ENCODE measurements at places on chromosomes 1 and 21. TPM values are rescaled to one million over a fixed set of nuclear protein-coding genes. Genes with fewer than 3 reads are reported as not detected.

- ATAC-seq: peak; percentile 23
Measured at GRCh38 chr21:36965720-36966065, 776 bp downstream of the HLCS start.

Gene CYP4A11
- total RNA-seq: not detected

DNA sequence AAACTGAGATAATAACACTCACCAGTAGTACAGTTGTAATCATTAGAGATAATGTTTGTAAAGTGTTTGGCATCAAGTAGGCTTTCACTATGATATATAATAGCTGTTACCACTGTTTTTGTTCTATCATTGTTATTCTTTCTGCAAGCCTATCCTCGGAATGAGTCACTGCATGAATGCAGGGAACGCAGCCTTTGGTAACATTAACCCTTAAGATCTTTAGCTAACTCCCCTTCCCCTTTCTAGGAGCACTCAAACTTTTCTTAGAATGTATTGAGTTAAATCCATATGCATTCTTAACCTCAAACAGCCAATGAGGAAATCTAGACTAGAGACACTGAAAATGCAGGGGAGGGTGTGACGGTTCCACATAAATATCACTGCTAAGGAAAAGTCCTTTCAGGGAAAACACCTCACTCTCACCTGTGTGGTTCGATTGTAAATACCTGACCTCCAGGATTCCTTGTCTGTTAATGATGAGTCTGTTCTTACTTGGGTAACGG, 467.3 kb downstream of the SETD4 start:
- no peak for ATAC-seq

- peak; percentile 81 for ATAC-seq
Measured at GRCh38 chr1:169546087-169546995, 39.9 kb downstream of the F5 start.

DNA sequence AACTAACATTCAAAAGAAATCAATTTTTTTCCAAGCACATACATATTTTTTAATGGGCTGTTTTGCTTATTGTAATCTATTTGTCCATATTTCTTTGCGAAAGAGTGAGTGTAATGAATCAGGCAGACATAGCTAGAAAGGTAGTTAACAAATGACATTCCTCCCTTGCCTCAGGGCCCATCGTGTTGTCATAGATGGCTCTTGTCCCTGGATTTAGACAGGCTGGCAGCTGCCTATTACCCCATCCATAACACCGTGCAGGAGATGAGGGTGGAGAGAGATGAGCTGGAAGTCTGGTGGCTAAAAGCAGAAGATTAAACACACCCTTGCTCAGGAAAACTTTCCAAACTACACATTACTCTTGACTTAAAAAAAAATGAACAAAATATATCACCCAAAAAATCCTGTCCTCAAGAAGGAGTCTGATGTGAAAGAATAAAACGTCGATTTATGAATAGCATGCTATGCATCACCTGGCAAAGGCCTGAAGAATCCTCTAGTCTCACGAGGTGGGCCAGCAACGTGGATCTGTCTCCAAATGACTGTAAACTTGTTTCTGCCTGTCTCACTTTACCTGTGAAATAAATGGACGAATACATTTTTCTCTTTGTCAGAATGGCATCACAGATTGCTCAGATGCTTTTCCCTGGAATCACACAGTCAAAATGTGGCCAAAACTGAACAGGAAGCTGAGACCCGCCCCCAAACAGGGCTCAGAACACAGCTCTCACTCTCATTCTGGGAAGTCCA, 55.7 kb downstream of the C21orf91 start:
- no peak for ATAC-seq

Gene RAB7B
- total RNA-seq: 2.4 TPM

Gene SMIM1
- total RNA-seq: 8.4 TPM

Gene CA6
- total RNA-seq: not detected

DNA sequence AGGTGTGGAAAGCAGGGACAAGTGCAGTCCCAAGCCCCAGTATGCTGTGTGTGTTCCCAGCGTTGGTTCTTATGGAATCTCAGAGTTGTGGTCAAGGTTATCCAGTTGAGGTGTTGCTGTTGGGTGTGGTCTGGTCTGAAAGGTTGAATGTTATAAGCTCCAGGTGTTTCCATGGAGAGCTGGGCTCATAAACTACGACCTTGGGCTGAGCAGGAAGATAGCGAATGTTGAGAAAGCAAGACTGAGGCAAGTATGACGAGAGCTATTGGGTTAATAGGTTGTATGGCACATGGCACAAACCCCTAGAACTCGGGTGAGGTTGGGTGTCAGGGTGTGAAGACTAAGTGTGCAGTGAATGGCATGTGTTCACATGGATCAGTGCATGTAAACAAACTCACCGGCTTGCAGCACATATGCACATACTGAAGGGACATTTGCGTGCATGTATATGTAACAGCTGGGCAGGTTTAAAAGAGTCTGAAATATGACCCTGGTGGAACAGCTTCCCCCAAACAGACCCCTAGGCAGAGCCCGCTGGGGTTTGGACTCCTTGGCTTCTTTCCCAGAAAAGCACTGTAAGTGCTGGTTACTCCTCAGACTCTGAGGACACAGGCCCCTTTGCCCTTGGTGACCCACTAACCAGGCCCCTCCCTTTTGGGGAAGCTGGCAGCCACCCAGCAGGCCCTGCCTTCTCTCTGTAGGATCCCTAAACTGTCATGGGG, 117.5 kb downstream of the NAV1 start:
- no peak for ATAC-seq

Gene LAMB3
- total RNA-seq: 11.6 TPM

GRCh38 chr21:35323947-35324346, 274.8 kb upstream of the RUNX1 start:
- peak; percentile 80 for ATAC-seq

- no peak for ATAC-seq
Measured at GRCh38 chr1:34898330-34898761, 31.1 kb downstream of the DLGAP3 start.

DNA sequence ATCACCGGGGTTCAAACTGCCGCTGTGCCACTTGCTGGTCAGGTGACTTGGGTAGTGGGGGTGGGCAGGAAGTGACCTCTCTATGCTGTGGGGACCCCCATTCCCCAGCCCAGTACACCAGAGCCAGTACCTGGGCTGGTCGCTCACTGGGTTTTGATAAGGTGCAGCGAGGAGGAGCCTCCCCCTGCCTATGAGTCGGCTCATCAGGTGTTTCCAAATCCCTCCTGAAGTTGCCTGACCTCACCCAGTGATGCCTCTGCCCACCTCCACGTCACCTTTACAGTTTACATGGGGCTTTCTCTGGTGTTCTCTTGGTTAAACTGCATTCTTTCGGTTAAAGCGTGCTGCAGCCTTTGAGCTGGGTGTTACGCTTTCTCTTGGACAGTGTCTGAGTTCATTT, 58.2 kb downstream of the ARHGEF10L start:
- ATAC-seq: no peak

- ATAC-seq: peak; percentile 35
Measured at GRCh38 chr1:46622344-46622743, 5.7 kb upstream of the MOB3C start.

DNA sequence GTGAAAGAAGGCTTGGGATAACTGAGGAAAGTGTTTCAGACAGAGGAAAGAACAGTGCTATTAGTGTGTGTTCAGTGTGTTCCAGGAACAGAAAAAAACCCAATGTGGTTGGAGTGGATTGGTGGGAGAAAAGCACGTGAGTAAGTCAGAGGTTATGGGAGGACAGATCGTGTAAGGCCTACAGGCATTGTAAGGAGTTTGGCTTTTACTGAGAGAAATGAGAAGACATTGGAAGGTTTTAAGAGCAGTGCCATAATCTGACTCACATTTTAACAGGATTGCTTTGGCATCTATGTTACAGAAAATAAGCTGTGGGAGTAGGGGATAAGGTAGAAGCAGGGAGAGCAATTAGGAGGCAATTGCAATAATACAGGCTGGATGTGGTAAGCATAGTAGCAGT, 4.8 kb downstream of the ARPC5 start:
- no peak for ATAC-seq

DNA sequence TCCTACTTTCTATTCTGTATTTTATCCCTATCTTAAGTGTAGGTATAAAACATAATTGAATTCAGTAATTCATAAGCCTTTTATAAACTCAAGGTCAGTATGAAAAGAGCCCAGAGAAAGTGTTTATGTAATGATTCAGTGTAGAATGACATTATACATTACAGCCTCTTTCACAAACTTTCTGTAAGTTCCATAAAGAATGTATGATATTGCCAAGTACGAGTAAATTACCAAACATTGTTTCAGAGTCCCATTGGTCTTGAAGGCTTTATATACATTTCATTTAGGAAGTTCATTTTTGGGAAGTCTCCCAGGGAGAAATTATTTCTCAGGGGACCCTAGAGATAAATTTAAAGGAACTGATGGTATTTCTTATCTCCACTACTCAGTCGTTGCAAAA, 37.8 kb upstream of the VAMP3 start:
- no peak for ATAC-seq

GRCh38 chr21:29236201-29236600, 62.5 kb upstream of the BACH1 start:
- ATAC-seq: no peak

Gene SPRR2F
- not detected for total RNA-seq

Gene TCHH
- total RNA-seq: 0.16 TPM

Gene PODN
- 60.4 TPM for total RNA-seq

- ATAC-seq: no peak
Measured at GRCh38 chr1:100009458-100009857, 39.7 kb downstream of the SLC35A3 start.

DNA sequence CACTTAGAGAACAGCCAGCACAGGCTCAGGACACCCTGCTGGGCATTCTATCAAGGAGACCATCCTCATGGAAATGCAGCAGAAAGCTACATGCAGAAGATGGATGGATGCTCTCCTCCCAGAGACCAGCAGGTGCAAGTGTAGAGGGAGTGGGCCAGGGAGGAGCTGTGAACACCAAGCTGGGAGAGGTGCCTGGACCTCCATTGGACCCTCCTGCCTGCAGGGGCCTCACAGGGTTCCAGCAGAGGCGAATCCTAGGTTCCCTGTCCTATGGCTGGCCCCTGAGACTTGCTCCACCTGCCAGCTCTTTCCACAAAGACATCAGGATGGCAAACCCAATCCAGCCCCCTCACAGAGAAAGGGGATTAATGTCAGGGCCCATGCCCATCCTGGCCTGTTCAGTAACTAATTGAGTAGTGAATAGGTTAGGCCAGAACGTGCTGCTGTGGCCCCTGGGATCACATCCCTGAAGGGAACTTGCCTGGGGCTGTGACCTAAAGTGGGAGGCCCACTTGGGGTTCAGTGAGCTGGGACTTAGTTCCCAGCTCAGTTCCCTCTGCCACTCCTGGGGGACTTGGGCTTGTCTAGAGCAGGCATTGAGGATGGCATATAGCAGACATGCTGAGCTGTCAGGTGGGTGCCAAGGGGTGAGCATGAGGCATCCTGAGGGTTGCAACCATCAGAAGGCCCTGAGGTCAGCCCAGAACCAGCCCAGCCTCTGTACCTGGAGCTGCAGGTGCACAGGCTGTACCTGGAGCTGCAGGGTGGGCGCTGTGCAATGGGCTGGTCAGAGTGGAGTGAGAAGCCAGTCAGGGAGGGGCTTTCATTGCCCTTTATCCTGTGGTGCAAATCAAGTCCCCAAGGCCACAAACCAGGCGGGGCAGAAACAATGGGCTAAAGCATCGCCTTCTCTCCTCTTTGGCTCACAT, 22.9 kb upstream of the ZNF678 start:
- ATAC-seq: no peak

GRCh38 chr1:178311164-178311563, 185.6 kb downstream of the CLEC20A start:
- ATAC-seq: no peak

- ATAC-seq: peak; percentile 87
Measured at GRCh38 chr1:1540090-1540817, at the start of gene TMEM240. Gene TMEM240, minus strand, starts transcription at chr1:1540624. Its CDS starts 278 bp downstream, at chr1:1540346.

GRCh38 chr1:219520241-219520640, 92.7 kb downstream of the ZC3H11B start:
- no peak for ATAC-seq

Gene GBP5
- 0.93 TPM for total RNA-seq

DNA sequence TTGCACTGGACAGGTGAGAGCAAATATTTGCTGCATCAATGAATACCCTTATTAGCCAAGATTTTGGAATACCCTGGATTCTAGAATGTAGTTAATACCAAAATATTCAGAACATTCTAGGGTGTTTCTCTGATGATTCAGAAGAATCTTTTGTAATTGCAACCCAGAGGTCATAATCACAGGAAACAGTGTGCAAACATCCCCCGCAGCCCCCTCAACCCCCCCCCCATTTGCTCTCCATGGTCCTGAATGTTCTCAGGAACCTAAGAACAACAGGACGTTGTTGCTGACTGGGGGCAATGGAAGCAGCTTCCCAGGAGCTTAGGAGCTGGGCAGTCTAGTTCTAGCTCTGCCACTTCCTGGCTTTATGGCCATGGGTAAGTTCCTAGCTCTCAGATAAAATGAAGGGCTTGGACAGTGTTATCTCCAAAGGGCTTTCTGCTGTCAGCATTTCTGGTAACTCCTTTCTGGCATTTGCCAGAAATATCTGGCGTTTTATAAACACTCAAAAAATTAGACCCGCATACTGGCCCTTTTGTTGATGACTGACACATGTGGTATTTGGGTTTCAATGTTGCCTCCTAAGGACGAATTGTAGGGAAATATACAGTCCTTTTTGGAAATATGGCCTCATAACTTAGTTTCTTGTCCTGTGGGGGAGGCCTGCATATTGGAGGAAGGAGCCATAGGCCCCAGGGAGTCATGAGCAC, 178.6 kb downstream of the RRAGC start:
- ATAC-seq: no peak

DNA sequence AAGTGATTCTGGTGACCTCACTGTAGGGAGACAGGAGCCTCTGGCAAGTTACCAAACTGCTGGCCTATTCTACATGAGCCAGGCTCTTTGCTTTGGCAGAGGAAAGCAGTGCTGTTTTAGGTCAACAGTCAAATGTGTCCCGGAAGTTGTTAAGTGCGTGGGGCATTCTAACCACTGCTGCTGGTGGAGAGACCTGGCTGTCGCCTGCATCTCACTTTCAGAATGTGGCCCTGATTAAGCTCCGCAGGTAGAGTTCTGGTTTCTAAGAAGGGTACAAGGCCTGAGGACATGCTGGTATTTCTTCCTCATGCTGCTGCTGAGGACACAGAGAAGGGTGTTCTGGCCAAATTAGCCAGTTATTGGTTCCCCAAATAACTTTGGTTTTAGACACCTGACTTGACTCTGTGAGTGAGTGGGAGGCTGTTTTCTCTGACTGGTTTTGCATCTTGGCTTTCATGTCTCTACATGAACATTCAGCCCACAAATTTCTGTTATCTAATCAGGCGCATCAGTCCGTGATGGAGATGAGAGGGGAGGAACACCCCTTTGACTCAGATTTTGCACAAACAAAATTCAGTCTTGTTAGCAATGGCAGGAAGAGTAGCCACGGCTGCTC, 120.8 kb downstream of the LMO4 start:
- peak; percentile 41 for ATAC-seq

GRCh38 chr1:81703391-81703755, 97.4 kb upstream of the ADGRL2 start:
- no peak for ATAC-seq

GRCh38 chr21:45223236-45224185, 64.2 kb downstream of the POFUT2 start:
- ATAC-seq: no peak

- ATAC-seq: no peak
Measured at GRCh38 chr1:47592296-47593012, 154.6 kb downstream of the FOXD2 start.

Gene HMGCS2
- total RNA-seq: 3.4 TPM

- ATAC-seq: no peak
Measured at GRCh38 chr21:45304476-45304830, 16.8 kb upstream of the POFUT2 start.

Gene KLHDC8A
- total RNA-seq: 0.16 TPM

Measured in gastroesophageal sphincter (tissue), 4 donors.